ENCODE measurements at places on chromosomes 1 and 21. TPM values are rescaled to one million over a fixed set of nuclear protein-coding genes. Genes with fewer than 3 reads are reported as not detected.

DNA sequence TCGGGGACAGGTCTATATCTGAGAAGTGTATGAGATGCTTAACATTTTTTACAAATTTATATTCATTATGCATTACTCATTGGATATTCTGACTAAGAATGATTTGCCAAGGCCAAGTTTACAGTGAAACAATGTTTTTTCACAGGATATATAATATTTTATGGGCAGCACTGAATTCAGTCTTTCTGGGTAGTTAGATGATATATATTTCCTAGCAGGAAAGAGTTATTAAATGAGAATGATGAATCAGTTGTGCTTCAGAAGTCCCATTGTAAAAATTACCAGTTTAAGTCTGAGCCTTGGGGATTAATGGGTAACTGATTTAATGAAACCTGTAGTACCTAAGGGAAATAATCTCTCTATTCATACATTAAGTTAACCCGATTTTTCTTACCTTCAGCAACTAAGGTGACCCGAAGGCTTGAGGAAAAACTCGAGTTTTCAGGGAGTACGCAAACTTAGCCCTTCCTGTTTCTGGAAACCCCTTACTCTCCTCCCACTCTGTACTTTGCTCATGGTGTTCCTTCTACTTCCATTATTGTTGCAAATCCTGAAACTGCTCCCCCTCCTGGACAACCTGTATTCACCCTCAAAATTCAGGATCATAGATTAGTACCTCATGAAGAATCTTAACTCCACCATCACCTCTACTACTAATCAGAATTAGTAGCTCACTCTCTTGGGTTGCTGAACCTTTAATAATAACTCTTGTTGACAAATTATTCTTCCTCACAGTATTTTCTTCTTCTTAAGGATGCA lies 135.1 kb downstream of the AK5 start:
- H3K4me3 ChIP-seq: no peak overlapping the region
- no peak for DNase-seq
- H3K4me1 ChIP-seq: no peaks in the 10 kb centered on the region
- H3K27me3 ChIP-seq: no peaks in the 10 kb centered on the region
- no peak overlapping the region for H3K27ac ChIP-seq

DNA sequence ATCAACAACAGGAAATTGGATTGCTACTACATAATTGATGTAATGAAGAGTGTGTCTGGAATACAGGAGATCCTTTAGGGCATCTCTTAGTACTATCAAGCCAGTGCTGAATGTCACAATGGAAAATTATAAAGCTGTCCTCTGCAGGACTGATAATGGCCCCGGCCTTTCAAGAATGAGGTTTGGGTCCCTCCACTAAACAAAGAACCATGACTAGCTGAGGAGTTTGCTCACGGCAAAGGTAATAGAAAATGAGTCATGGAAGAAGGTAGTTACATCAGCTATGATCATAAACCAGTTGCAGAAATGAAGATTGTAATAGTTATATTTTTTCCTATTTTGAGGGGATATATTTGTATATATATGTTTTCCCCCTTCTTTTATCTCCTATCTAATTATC lies 145.8 kb downstream of the KCNJ6 start:
- peaks cover 7% of the 10 kb centered on the region for H3K36me3 ChIP-seq
- DNase-seq: no peak
- peaks cover 7% of the 10 kb centered on the region for H3K27me3 ChIP-seq

- H3K27ac ChIP-seq: no peak overlapping the region
- DNase-seq: no peak
- H3K27me3 ChIP-seq: peaks cover 7% of the 10 kb centered on the region
- peaks cover 16% of the 10 kb centered on the region for H3K4me1 ChIP-seq
Observed at GRCh38 chr1:33302325-33302724, 18.6 kb downstream of the A3GALT2 start.

GRCh38 chr1:222010306-222010705 lies 268.4 kb upstream of the DUSP10 start:
- H3K4me1 ChIP-seq: no peaks in the 10 kb centered on the region
- H3K27me3 ChIP-seq: no peaks in the 10 kb centered on the region
- H3K4me3 ChIP-seq: no peak overlapping the region
- no peaks in the 10 kb centered on the region for H3K36me3 ChIP-seq
- no peak overlapping the region for H3K27ac ChIP-seq
- no peak for DNase-seq

- no peaks in the 10 kb centered on the region for H3K27me3 ChIP-seq
- no peak overlapping the region for H3K27ac ChIP-seq
- no peak for DNase-seq
- H3K36me3 ChIP-seq: no peaks in the 10 kb centered on the region
- peaks cover 20% of the 10 kb centered on the region for H3K4me1 ChIP-seq
Observed at GRCh38 chr1:167266965-167267364, 46.3 kb downstream of the POU2F1 start.

DNA sequence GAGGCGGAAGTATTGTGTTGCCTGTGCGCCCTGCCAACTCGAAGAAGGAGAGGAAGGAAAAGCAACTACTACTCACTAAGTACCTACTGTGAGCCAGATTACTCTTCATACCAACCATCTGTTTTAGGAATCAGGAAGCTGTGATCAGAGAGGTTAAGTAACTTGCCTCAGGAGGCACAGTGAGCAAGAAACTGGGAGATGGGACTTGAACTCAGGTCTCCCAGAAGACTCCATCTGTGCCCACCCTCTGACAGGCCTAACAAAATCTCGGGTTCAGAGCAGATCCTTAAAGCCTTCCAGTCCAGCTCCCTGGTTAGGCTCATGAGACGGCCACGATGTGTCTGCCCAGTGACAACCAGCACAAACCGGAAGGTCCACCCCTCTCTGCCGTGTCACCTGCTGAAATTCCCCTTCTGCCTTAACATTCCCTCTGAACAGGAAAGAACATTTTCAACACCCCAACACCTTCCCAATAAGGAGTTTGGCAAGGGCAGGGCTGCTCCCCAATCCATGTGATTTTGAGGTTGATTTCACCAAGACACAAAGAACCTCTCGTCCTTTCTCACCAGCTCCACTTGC lies 230.1 kb downstream of the TOMM20 start:
- H3K36me3 ChIP-seq: no peaks in the 10 kb centered on the region
- no peak for DNase-seq
- H3K4me3 ChIP-seq: peak overlapping the region; percentile 11

Gene C1orf141
- not detected for total RNA-seq

All from glutamatergic neuron (in vitro differentiated cells).